Cerebellar nuclear complex (tissue), 1 donor: ENCODE measurements at places on chromosomes 4 and X.

DNA sequence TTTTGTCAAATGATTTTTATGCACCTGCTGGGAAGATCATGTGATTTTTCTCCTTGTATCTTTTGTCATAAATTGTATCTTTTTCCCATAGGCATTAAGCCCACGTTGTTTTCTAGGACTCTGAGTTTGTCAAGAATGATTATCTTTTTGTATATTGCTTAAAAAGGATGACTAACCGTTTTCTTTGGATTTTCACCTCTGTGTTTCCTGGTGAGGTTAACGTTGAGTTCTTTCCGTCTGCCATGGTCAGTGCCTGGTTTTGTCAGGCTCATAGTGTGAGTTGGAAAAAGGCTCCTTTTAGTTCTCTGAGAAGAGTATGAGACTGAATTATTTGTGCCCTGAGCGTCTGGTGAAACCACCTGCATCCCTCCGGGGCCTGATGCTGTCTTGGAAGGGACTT, 21.9 kb downstream of the PCGF3 start:
- no peak for DNase-seq

DNA sequence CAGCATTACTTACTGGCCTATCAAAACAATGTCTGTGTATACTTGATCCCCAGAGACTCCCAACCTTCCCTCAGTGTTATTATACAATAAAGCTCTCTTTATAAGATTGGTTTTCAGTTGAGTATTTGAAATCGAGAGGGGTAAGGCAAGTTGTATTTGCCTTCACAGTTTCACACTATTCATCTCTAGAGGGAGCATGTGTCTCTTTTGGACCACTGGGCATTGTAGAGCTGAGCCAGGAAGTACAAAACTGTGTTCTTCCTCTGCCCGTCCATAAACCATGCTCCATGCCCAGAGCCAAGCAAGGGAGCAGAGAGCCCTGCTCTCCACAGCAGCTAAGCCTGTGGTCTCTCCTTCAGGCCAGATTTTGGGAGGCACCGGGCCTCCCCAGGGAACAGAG, 61.5 kb upstream of the HHIP start:
- DNase-seq: no peak

DNA sequence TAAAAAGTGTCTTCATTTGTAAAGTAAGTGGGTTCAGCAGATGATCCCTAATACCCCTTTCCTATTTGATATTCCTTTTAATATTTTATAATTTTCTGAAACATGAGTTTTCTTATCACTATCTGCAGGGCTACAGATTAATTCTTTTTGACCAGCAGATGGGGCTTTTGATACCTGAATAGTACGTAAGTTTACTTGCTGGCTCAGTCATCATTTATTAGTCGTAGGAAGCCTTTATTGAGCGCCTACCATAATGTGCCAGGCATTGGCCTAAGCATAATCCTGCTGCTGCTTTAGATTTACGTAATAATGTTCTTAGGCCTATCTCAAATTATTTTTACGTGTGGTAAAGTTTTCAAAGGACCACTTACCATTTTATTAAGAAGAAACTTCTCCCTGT, 33.1 kb downstream of the OSTC start:
- no peak for DNase-seq

- no peak for DNase-seq
These were observed 101.3 kb downstream of the RTL5 start for GRCh38 chrX:72030431-72030830.

- no peak for DNase-seq
These were observed 114.1 kb downstream of the GLUD2 start for GRCh38 chrX:121161501-121161933.

DNA sequence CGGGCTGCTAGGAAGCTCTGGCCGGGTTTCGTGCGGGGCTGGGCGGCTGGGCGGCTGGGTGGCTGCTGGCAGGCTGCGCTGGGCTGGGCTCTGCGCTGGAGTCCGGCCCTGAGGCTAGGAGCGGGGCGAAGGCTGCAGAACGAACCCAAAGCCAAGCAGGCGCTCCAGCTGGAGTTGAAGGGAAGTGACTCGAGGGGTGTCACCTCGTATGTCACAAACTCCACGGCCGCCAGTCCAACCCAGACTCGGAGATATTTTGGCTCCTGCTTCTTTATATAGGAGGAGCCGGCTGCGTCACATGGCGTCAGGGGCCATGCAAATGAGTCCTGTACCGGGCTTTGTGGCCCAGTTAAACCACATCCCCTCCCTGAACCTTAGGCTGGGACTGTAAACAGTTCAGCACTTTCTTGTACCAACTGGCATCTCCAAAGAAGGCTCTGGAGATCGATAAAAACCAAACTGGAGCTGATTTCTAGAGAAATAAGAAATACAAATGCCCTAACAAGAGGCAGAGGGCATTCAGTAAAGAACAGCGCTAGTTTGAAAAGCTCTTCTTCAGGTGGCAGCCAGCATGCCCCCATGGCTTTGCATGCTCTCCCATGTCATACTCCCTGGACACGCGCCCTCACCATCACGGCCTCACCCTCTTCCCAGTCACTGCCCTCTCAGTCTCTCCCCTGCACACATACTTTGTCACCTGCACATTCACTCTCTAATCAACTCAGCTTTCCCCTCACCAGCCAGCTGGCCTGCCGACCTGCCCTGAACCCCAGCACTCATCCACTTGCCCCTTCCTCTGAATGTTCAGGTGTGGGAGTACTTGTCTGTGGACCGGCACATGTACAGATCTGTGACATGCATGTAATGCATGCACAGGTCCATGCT, 58.5 kb downstream of the TSC22D3 start:
- peak; percentile 53 for DNase-seq

DNA sequence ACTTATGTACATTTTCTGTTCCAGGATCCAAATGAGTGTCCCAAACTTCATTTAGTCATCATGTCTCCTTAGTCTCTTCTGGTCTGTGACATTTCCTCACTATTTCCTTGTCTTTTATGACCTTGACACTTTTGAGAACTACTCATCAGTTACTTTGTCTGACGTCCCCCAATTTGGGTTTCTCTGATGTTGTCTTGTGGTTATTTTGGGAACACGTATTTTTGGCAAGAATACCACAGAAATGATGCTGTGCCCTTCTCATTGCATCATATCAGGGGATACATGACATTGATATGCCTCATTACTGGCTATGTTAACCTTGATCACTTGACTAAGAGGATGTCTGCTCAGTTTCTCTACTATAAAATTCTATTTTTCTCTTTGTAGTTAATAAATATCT, 308.8 kb downstream of the ZNF674 start:
- no peak for DNase-seq

- no peak for DNase-seq
These were observed 134.4 kb upstream of the JADE1 start for GRCh38 chr4:128675083-128675482.

DNA sequence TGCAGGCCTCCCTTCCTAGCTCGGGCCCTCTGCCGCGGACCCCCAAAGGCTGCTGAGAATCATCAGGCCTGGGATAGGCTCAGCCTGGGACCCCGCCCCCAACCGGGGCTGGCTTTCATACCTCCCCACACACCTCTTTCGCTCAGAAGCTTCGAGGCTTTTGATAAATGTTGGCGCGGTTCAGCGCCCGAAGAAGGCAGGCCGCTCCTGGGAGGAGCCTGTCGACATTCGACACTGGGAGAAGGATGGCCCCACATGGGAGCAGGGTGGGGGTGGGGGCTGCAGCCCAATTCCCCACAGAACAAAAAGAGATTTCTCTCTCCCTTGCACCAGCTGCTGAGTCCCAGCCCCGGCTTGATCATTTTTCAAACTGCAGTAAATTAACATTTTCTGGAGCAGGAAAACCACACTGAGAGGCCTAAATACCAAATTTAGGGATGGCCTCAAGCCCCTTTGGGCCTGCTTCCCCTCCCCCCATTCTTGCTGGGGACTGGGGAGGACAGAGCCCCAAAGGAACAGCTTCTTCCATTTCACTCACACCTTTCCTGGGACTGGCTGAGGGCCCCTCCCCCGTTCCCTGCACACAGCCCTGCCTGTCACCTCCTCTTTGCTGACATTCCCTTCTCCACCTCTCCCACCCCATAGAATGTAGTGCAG, 112.9 kb upstream of the PJA1 start:
- DNase-seq: no peak

DNA sequence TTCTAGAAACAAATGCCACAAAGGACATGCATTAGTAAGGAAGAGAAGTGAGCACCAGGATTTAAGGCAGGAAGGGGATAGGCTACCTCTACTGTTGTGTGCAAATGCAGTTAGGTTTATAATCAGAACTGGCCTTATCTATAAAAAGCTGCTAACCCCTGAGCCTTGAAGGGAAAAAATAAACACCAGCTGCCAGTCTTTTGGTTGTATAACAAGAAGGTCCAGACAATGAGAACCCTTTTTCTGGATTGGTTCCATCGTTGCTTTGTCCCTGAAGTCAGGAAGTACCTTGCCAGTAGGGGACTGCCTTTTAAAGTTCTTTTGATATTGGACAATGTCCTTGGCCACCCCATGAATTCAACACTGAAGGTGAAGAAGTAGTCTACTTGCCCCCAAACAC, 126.7 kb upstream of the OTUD4 start:
- DNase-seq: no peak

DNA sequence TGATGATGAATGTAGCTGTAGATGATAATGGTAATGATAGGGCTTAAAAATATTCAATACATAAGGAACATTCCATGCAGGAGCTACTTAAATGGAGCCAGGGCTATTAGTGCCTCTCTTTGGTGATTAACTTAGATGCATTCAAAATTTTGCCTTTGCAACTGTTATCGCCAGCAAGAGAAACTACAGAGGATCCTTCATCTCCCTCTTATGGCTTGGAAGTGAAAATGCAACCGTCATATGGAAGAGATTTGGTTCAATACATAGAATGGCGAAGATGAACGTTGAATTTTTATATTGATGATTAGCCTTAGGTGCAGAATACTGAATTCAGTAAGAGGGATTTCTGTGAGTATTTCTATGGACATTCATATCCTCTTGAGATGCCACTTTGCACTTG, 134.5 kb upstream of the NLGN4X start:
- no peak for DNase-seq

GRCh38 chrX:69234624-69235023, 69.4 kb upstream of the PJA1 start:
- DNase-seq: no peak

- DNase-seq: no peak
These were observed 217.1 kb upstream of the SMIM31 start for GRCh38 chr4:164536814-164537213.

DNA sequence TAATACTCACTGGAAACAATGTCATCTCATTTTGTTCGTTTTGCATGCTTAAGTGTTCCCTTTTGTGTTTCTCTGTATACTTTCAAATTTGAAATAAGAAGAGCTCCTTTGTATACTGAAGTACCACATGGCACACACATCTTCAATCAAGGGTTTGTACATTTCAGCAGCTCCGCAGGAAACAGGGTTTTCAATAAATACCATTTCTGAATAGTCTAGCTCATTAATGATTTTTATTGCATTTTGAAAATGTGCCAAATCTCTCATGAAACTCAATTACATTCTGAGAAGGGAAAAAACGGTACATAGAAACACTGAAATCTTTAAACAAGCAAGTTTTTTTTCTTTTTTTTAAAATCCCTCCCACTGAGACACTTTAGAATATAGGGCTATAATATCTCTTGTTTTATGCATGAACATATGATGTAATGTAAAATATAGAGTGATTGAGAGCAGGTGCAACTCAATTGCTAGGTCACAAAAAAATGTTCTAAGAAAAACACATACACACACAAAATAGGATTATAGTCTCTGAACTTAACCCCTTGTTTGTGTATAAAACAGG, 914.2 kb upstream of the PCDH7 start:
- DNase-seq: no peak

- DNase-seq: no peak
These were observed 46.0 kb downstream of the PCGF3 start for GRCh38 chr4:751676-752075.

- no peak for DNase-seq
These were observed 61.6 kb downstream of the LEF1 start for GRCh38 chr4:108107101-108107500.

GRCh38 chrX:72348247-72348979, 42.7 kb upstream of the CITED1 start:
- no peak for DNase-seq

GRCh38 chr4:189202869-189203271, 737.8 kb upstream of the FRG1 start:
- DNase-seq: no peak

GRCh38 chr4:42132099-42132498, 20.4 kb downstream of the BEND4 start:
- no peak for DNase-seq

- no peak for DNase-seq
These were observed 6.9 kb downstream of the GUCY1A1 start for GRCh38 chr4:155673453-155673979.

- DNase-seq: no peak
These were observed 345.7 kb upstream of the HS3ST1 start for GRCh38 chr4:11774346-11774745.

DNA sequence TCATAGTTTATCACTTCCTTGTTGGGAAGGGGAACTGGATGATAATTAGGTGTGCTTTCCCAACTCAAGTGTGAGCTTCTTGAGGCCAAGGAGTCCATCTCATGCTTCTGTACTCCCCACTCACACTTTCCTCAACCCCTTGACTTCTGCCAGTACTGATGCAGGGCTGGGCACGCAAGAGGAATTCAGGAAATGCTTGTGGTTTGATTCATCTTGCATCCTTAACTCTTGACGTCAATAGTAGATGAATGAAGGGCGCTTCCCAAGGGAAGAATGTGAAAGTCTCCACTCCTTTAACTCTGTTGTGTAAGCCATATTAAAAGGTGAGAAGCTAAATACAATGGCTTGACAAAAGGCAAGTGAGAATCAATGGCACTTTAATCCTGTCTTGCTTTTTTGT, 101.8 kb downstream of the AGTR2 start:
- DNase-seq: no peak

DNA sequence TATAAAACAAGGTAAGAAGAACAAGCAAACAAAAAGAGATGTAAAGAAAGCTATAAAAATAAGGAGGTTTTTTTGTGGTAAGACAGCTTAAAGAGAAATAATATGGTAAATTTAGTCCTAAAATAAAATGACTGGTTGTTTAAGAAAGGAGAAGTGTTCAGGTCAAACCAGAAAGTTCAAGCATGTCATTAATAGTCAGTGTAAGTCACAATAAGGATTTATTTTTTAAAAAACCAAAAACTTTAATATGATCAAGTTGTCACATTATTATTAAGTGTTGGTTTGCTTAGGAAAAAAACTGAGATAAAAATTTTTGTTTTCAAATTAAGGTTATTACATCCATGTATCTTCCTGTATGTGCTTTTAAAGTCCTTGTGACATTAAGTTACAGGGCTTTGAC, 19.1 kb downstream of the ASIC5 start:
- no peak for DNase-seq

GRCh38 chr4:127403471-127404084, 229.2 kb upstream of the INTU start:
- DNase-seq: no peak
